ENCODE measurements at places on chromosomes 5 and 9.

DNA sequence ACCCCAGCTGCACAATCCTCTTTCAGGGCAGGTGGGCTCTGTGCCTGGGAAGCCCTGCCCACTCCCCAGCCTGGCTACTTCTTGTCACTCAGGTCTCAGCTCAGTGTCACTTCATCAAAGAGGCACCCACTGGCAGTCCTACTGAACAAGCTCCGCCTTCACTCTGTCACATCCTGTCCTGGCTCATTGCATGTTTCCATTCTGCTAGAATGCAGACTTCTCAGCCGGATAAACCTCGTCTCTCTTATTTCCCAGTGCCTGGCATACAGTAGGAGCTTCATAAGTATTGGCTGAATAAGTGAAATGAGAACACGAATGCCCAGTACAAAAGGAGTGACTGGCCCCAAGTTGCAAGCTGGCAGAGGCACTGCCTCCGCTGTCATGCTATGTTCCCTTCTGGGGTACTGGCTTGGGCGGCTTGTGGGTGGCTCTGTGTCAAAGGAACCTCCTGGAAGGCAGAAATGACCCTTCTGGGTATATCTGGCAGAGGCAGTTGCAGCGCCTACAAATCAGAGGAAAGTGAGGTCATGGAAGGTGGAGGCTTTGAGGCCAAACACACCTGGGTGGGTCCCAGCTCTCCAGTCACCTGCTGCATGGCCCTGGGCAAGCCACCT lies 98.3 kb upstream of the PHYKPL start:
- DNase-seq: no peak

DNA sequence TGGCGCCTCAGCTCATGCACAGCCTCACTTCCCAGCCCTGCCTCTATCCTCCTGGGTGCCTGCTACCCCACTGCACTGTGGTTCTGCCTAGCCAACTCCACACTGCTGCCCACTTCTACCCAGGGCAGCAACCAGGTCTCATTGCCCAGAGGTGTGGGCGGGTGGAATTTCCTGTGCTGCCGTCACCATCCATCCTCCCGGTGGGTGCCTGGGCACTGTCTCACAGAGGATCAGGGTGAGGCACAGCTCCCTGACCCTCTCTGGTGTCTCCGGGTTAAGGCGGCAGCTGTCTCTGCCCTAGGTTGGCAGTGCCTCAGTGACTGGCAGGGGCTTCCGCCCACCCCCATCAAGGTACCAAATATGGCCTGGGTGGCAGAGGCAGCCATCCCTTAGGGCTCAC lies 4.3 kb upstream of the MTMR12 start:
- DNase-seq: no peak

DNA sequence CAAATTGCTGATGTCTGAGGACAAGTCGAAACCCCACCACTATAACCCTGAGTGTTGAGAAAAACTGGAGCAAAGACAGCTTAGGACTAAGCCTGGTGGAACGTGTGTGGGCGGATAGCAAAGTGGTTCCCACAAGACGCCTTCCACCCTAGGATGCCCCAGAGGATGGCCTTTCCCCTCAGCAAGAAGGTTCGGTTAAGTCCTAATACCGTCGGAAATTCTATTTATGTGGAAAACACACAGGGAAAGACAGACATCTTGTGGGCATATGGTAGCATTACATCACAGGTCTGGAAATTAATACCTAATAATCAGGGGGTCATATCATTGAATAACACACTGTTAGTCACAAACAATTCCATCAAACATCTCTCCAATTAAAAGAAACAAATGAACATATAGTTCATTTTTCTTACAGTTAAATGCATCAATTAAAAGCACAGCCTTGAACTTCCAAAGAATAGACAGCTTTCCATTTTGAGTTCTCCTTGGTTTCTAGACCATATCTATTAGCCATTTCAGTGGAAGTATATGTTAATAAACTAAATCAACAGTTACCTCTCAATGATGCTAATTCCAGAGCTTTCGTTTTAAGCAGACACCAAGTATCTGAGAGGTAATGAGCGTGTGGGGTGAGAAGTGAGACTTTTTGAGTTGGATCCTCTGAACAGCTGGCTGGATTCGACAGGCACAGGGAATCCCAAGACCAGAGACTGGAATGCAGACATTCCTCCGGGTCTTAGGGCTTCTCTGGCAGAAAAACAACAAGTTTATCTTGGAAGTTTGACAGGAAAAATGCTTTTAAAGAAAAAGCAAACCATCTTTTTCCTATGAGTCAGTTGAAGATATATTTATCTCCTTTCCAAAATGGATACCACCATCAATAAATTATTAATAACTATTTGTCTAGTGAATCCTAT lies 2.9 kb upstream of the ICE1 start:
- no peak for DNase-seq

DNA sequence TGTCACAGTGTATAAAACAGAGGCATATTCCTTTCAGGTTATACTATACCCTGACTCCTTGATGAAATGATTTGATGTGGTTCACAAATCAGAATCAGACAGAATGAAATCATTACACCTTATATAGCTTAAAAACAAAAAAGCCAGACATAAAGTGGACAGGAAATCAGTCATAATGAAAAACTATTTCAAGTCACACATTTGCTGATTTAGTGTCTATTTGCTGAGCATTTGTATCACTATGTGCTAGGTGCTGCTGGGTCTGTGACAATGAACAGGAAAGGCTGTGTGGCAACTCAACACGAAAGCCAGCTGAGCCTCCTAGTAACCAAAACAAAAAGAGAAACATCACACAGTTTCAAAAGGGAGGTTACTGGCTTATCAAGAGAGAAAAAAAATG lies 194.0 kb downstream of the EFNA5 start:
- peak; percentile 27 for DNase-seq

- no peak for DNase-seq
These were observed 21.8 kb upstream of the TMEM252 start for GRCh38 chr9:68562461-68562860.

DNA sequence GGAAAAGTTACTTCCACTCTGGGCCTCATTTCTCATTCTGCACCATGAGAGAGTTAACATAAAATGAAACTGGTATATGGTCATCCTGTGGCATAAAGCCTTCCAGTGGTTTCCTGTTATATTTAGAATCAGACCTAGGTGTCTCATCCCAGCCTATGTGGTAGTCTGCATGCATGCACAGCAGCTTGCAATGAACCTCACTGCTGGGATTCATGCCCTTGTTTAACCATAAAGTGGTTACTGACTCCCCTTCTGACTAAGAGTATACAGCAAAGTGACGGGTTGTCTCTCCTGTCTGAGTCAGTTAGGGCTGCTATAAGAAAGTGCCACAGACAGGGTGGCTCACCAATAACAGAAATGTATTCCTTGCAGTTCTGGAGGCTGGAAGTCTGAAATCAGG lies 14.7 kb upstream of the TDRD7 start:
- no peak for DNase-seq

GRCh38 chr9:13213337-13213736 lies 66.2 kb downstream of the MPDZ start:
- DNase-seq: no peak

GRCh38 chr5:111746791-111747190 lies 10.2 kb downstream of the NREP start:
- no peak for DNase-seq

DNA sequence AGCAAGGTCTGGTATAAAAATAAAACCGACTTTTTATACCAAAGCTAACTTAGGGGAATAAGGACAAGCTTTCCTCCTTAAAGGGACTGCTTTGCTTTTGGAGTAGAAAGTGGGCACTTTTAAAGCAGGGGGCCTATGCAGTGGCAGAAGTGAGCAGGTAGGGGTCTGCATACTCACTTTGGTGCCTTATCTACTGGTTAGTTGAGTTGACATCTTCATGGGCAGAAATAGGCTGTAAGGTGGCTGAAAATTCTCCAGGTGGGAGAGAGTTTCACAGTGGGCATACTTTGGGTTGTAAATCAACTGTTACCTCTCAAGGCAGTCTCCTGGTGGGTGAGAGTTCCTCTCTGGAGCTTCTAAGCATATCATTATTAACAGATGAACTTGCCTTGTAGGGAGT lies 24.8 kb downstream of the OSMR start:
- DNase-seq: no peak

- no peak for DNase-seq
These were observed 814 bp downstream of the PLCXD3 start for GRCh38 chr5:41509399-41510175.

DNA sequence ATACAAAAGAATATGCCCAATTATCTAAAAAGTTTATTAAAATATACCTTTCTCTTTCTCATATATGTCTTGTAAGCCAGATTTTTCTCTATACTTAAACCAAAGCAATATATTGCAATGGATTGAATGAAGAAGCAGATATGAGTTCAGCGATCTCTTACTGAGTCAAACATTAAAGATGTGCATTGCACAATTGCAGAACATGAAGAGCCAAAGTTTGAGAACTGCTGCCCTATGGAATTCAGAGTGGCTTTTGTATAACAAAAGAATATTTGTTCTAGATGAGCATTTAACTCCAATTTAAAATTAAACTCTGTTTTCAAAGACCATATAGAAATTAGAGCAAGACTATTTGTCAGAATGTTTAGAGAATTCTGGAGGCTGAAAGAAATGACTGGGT lies 519.0 kb upstream of the DAB2 start:
- DNase-seq: no peak

DNA sequence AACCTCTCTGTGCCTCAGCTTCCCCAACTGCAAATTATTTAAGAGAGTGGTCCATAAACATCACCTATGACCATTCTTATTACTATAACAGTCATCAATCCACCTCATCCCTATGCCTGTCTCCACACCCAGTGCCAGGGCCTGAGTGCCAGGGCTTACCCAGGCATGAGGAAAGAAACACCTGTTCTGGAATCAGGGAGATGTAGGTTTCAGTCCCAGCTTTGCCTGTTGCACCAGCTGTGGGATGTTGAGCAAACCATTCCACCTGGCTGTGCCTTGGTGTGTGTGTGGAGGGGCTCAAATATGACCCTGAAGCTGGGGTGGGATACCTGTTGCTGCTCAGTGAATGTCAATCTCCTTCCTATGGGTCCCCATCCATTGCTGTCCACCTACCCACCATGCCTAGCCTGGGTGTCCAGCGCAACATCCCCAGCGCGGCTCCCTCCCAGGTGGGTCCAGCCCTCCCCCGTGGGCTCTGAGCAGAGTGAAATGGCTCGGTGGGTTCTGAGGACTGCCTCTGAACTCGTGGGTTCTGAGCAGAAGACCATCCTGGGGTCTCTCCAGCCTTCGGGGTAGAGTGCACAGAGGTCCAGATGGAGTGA lies 16.3 kb downstream of the AKNA start:
- no peak for DNase-seq

GRCh38 chr5:67795781-67796477 lies 419.6 kb upstream of the PIK3R1 start:
- DNase-seq: no peak

DNA sequence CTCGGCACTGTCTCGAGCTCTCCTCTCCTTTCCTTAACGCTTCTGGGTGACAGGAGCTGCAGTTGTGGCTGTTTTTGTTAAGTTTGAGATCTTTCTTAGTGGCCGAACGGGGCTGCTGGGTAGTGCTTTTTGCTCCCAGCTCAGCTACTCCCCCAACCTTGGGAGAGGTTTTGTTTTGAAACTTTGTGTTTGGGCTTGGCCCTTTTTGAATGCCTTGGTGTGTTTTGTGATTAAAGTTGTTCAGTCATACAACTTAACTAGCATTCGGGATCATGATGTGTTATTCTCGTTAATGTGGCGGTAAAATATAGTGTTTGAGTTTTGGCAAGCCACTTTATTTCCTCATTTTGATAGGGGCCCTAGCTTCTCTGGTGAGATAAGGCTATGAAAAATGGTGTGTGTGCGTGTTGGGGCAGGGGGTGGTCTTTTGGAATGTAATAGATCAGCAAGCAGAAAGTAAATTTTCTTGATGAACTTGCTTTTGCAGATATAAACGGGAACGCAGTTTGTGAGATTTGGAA lies 1.1 kb downstream of the KDM3B start:
- no peak for DNase-seq

DNA sequence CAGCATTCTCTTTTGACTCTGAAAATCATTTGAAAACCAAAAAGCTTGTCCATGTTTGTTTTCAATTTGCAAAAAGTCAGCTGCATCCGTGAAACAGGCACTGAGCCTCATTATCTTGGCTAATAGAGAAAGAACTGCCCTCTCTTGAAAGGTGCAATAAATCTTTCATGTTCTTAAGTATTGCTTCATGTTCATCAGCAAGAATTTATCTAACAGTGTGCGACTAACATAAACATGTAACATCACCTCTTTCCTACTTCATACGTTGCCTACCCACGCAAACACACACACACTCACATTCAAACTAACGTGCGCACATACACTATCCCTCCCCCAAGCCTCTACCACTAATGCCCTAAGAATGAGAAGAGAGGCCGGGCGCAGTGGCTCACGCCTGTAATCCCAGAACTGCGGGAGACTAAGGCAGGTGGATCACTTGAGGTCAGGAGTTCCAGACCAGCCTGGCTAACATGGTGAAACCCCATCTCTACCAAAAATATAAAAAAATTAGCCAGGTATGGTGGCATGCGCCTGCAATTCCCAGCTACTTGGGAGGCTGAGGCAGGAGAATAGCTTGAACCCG lies 629.7 kb upstream of the ZNF608 start:
- DNase-seq: no peak

DNA sequence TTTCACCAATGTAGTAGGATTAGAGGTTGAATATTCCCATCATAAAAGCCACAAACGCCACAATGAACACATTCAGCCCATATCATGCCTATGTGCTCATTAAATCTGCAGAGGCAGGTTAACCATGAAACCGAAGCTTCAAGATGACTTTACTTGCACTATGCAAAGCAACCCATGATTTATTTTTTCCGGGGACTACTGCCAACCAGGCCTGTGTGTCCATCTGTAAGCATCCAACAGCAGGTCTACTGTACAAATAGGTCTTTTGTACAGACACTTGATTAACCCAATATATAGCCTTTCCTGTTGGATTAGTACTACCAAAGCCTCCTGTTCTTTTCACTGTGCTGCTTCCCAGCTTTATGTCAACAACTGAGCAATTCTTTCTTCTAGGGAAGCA lies 104.9 kb upstream of the CDH10 start:
- DNase-seq: no peak

GRCh38 chr5:123717139-123717538 lies 205.2 kb downstream of the CSNK1G3 start:
- DNase-seq: no peak

GRCh38 chr5:38906503-38906902 lies 60.7 kb downstream of the OSMR start:
- DNase-seq: no peak

- DNase-seq: no peak
These were observed 23.4 kb downstream of the ANXA6 start for GRCh38 chr5:151134228-151134627.

- DNase-seq: no peak
These were observed 35.6 kb downstream of the SKIC3 start for GRCh38 chr5:95519151-95519550.

GRCh38 chr5:109718216-109718615 lies 28.5 kb downstream of the MAN2A1 start:
- no peak for DNase-seq

Data from GM19239 (cell line).